Mucosa of gallbladder (tissue), 1 donor: ENCODE measurements at places on chromosomes 2 and 18.
A peak's percentile ranks its signal among the peaks of the same experiment; 100 is the strongest.

DNA sequence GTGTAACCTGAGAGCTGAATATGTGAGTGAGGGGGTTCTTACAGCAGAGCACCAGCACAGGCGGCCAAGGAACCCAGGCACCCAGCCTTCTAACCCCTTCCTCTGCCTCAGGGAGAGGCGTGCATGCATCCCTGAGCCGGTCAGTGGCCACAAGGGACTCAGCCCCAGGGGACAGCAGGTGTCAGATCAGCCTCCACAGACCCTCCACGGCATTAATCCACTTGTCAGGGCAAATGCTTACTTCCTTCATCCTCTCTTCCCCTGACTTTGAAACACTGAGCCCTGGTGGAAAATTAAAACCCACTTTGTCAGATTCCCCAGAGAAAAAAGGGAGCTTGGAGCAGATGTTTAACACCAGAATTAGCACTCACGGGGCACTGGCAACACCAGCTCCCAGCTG is 60.5 kb upstream of the SMAD2 start:
- DNase-seq: no peak

GRCh38 chr2:234974501-234975385 is 22.9 kb downstream of the SH3BP4 start:
- DNase-seq: no peak

GRCh38 chr18:74598350-74599001 is 806 bp downstream of the ZNF407 start:
- peak; percentile 20 for DNase-seq

GRCh38 chr2:182887753-182888415 is 21.4 kb upstream of the FRZB start:
- DNase-seq: no peak

DNA sequence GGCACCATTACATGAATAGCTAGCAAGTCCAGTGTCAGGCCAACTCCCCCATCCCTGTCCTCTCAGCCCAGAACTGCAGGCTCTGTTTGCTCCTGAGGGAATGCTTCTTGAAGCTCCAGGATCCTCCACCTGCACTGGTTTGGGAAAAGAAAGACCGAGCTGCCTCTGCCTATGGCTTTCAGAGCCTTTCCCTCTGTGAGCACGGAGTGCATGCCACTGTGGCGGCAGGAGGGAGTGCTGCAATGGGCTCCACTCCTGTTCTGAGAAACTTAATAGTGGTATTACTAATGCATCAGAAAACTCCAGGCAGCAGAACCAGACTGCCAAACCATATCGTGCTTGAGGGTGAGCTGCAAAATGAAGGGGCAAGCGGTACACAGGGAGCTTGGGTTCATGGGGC is 271.8 kb downstream of the SRBD1 start:
- DNase-seq: no peak

DNA sequence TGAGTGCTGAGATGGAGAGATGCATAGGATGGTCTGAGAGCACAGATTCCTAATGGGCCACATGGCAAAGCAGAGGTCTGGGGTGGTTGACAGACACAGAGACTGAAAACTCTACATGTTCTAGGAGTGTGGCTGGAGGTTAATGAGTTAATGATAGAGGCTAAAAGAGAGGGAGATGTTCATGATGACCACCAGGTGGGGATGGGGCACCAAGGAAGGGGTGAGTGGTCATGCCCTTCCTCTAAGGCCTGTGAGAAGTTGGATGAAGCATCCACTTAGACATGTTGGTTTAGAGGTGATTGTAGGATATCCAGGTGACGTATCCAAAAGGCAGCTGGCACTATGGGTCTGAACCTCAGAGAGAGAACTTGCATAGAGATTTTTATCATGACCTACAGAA is 102.1 kb downstream of the LRP2 start:
- DNase-seq: no peak

GRCh38 chr2:62196278-62196901 is 475 bp downstream of the B3GNT2 start:
- DNase-seq: no peak

- DNase-seq: no peak
Observed at GRCh38 chr18:59696311-59697235, 650 bp downstream of the CCBE1 start.
